Activated T-cell treated with anti-CD3 and anti-CD28 coated beads for 1 hour (primary cell): ENCODE measurements at places on chromosomes 3 and 15.
A peak's percentile ranks its signal among the peaks of the same experiment; 100 is the strongest.

GRCh38 chr3:47884603-47885002 lies 81.7 kb downstream of the DHX30 start:
- DNase-seq, result no peak

GRCh38 chr15:31235311-31236183 lies 91.1 kb upstream of the KLF13 start:
- DNase-seq, result no peak

- no peak for DNase-seq
These were observed 96.3 kb downstream of the TPRG1 start for GRCh38 chr3:189267981-189268613.

DNA sequence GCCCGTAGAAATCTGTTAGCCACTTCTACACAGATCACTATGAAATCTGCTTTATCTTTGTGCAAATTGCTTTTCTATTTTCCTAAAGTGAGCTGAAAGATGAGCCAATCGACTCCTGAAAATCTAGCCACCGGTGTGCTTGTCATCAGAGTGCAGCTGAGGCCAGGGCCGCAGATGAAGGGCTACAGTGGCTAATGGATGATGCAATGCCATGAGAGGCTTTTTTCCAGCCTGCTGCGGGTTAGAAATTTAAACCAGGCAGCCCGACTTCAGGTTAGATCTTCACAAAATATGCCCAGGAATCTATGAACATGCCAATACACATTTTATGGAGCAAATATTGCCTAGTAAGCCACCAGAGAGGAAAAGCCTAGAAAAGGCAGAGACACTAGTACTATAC lies 948.2 kb upstream of the CFAP20DC start:
- no peak for DNase-seq

GRCh38 chr3:156802821-156803606 lies 23.1 kb upstream of the LEKR1 start:
- no peak for DNase-seq

DNA sequence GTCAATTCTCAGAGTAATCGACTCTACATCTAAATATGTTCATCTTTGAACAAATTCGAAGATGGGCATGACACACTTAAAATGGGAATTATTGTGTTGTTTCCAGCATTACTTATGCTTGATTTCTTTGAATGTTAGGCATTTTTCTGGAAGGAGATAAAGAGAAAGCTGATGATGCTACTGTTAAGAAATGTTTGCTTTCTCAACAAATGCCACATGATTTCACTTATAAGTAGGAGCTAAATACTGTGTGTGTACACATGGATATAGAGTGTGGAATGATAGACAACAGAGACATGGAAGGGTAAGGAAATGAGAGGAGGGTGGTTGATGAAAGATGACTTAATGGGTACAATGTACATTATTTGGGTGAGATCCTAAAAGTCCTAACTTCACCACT lies 400.9 kb downstream of the TBL1XR1 start:
- no peak for DNase-seq

DNA sequence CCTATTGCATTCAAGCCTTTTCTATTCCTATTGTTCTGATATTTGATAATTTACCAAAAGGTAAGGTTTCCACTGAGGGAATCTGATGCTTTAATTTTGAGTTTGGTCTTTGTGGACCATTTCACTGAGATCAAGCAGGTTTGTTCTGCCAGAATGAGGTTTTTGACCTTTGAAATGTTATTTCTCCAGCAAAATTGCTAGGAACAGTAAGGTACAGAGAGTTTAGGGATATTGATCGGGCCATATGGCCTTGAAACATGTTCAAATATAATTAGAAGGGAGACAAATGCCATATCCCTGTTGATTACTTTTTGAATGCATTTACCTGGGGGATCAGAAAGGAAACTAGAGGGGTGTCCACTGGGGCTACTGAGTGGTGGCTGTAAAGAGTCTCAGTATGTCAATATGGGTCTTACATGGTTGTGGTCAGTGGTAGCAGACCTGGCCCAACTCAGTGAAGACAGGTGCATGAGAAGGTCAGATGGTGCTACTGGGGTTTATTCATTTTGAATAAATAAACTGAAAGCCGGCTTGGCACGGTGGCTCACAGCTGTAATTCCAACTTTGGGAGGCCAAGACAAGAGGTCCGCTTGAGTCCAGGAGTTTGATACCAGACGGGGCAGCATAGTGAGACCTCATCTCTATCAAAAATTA lies 100.2 kb downstream of the SV2B start:
- DNase-seq, result no peak

DNA sequence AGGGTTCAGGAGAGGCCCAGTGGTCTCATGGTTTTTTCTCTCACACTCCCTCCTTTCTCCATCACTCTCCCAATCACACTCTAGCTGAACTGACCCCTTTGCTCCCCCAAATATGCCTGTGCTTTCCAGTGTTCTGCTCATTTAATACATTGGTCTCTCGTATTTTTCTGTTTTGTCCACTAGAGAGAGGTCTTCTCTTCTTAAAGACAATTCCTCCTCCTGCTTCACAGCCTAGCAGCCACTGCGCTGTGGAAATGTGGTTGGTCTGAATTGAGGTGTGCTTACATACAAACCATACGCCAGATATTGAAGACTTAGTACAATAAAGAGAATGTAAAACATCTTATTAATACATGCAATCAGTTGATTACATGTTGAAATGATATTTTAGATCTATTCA lies 60.6 kb upstream of the XCR1 start:
- no peak for DNase-seq

DNA sequence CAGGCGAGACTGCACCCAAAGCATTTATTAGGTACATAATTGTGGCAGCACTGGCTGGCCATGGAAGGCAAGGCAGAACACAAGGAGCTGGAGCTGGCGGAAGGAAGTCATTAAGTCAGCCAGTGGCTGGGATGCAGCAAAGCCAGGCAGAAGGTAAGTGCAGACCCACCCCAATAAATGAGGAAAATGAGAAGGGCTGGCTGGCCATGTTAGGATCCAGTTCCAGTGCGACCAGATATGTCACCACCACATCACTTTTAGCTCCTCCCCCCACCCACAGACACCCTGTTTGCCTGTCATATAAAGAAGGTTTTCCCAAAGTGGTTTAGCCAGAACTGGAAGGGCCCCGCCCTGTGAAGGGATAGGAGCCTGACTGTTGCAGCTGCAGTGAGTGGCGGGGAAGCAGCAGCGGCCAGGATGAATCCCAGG lies at the start of gene FURIN:
FURIN (plus strand) TSS at position 328 of the 429 bp plus-strand sequence. CDS start 7,153 bp downstream, outside the sequence.
- no peak for DNase-seq

- no peak for DNase-seq
These were observed 249.3 kb upstream of the SOX14 start for GRCh38 chr3:137514853-137515252.

- DNase-seq, result no peak
These were observed 14.5 kb downstream of the RBP1 start for GRCh38 chr3:139524841-139525636.

DNA sequence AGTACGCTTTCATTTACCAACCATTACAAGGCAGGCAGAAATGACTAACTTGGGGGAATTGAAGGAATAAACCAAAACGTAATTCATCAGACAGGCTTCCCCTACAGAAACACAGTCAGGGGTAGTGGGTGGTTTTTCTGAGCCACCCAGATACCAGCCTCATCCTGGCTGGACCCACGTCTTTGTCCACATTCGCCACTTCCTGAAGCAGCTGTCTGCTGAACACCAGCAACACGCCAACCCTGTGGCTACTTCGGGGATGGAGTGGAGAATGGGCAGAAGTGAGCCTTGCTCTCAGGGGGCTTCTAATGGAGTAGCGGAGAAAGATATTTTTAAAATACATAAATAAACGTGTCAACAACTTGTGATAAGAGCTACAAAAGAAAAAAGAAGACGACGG lies 40.1 kb downstream of the SYNM start:
- DNase-seq, result no peak

GRCh38 chr3:26104851-26105251 lies 315.0 kb downstream of the OXSM start:
- no peak for DNase-seq

- no peak for DNase-seq
These were observed 30.6 kb upstream of the SLC6A1 start for GRCh38 chr3:10961921-10962320.

GRCh38 chr15:39426552-39427532 lies 154.0 kb upstream of the THBS1 start:
- peak; percentile 49 for DNase-seq

GRCh38 chr15:25066708-25067107 lies 111.9 kb downstream of the SNRPN start:
- DNase-seq, result no peak

DNA sequence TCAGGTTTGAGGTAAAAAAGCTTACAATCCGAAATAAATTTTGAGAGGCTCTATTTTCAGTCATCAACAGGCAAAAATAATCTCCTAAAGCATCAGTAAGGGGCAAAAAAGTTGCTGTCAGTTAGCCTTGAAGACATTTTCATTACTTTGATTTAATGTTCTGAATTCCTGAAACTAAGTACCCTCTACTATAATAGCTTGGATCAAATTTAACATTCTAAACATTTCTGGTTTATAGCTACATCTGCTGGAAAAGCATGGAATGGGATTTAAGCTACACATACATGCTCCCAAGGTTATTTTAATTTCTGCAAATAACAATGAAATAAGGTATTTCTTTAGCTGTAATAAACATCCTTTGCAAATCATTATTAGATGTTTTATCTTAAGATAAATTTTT lies 245.4 kb downstream of the ULK4 start:
- no peak for DNase-seq

DNA sequence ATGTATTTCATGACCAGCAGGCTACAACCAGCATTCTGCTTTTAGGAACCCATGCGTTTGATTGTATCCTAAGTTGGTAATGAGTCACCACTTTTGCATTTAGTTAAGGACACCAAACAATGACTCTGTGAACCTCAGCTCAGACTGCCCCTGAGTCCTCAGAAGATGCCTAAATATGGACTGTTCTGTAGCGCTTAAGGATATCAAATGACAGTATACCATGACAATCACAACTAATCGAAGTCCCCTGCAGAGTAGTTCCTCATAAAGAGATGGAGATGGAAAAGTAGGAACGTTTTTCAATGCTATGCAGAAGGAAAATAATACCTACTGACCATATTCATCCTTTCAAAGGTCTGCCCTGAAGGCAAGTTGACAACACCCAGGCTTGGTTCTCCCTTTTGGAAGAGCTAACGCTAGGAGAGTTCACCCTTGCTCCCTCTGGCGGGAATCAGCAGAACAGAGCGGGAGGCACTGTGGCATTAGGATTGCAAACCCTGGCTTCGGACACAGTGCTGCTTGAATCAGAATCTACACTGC lies 508.6 kb downstream of the FHIT start:
- no peak for DNase-seq

GRCh38 chr15:68057758-68058157 lies 3.6 kb downstream of the PIAS1 start:
- no peak for DNase-seq

- no peak for DNase-seq
These were observed 267.5 kb downstream of the OCA2 start for GRCh38 chr15:27831384-27832236.

DNA sequence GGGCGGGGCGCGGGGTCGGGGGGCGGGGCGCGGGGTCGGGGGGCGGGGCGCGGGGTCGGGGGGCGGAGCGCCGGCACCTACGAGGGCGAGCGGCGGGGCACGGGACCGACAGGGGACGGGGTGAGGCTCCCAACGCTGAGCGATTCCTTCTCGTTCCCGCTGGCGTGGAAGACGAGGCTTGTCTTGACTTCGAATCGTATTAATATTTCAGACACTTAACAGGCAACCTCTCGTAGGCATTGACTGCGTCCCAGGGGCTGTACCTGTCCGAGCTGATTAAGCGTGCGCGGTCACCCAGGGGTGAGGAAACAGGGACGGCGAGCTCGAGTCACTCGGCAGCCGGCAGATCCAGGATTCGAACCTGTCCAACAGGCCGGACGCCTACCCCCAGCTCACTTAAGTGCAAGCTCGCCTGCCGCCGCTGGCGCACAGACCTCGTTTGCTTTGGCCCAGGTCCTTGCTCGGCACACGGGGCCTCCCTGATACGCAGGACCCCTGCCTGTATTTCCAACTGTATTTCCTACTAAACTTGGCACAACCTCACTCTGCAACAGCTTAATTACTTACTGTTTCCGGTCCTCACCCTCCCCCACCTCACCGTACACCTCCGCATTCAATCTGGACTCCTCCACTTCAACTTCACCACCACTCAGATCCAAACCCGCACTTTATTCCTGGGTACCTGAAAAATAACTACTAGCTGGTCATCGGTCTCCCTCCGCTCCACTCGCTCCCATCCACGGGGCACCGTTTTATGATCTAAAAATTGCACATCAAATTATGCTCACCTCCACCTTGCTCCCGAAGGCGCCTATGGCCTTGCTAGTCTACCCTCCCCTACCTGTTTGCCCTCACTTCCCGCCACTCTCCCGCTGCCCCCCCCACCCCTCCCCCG lies 722 bp upstream of the ZXDC start:
- DNase-seq, result no peak
